ENCODE measurements at places on chromosomes 3 and 15. TPM values are rescaled to one million over a fixed set of nuclear protein-coding genes. Genes with fewer than 3 reads are reported as not detected.

GRCh38 chr3:9736831-9737230 lies 5.3 kb downstream of the BRPF1 start:
- no peak for DNase-seq

GRCh38 chr15:43795997-43796396 lies 3.9 kb downstream of the SERF2 start:
- no peak for DNase-seq

- DNase-seq = no peak
These were observed 137.3 kb downstream of the CACNA2D3 start for GRCh38 chr3:54259636-54260035.

DNA sequence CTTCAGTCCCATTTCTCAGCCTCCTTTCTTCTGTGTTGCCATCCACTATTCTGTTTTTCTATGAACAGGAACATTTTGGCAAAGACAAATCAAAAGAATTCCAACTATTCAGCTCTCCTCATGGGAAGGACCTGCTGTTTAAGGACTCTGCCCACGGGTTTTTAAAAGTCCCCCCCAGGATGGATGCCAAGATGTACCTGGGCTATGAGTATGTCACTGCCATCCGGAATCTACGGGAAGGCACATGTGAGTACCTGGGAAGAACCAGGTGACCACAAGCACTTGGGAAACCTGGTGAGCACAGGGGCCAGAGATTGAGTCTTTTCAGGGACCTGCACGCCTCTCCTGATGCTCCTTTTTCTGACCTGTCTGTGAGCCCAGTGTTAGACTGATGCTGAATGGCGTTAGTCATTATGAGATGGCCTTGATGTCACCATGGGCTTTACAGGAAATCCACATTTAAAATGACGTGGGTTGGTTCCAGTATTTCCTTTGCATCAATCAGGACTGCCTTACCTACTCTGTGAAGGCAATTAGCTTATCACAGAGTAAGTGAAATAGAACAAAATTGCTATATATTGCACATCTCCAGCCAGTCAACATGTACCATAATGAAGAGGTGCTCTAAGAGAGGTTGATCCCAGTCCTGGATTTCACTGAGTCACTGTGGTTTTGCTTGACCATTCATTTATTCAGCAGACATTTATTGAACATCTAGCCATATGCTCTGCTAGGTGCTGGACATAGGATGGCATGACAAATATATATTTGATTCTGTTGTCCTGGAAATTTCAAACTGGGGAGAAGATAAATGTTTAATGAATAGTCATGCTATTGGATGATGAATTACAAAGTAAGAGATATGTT lies 11.7 kb downstream of the TF start:
- DNase-seq = no peak

NRG4 gene
- total RNA-seq = not detected

DNA sequence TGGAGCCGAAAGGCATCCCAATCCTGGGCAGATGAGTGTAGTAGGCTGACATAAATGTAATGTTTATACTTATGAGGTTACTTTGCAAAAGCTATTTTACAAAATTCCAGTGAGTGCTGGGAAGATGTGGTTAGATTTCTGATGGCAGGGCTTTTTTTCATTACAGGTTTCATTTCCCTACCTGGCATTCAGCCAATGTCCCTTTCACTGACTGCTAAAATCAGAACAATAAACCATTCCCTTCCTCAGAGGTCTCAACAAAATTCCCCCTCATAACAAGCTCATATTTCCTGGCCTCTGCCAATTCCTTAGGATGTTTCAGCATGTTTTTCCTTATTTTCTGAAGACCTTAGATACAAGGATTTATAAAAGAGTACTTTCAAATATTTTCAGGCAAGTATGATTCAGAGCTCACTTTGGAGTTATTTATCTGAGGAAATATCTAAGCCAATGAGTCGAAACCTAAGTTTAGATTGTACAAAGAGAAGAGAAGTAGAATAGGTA lies 40.9 kb upstream of the CCDC80 start:
- DNase-seq = peak; percentile 87

GRCh38 chr3:184662187-184662586 lies 49.7 kb downstream of the MAGEF1 start:
- no peak for DNase-seq

DNA sequence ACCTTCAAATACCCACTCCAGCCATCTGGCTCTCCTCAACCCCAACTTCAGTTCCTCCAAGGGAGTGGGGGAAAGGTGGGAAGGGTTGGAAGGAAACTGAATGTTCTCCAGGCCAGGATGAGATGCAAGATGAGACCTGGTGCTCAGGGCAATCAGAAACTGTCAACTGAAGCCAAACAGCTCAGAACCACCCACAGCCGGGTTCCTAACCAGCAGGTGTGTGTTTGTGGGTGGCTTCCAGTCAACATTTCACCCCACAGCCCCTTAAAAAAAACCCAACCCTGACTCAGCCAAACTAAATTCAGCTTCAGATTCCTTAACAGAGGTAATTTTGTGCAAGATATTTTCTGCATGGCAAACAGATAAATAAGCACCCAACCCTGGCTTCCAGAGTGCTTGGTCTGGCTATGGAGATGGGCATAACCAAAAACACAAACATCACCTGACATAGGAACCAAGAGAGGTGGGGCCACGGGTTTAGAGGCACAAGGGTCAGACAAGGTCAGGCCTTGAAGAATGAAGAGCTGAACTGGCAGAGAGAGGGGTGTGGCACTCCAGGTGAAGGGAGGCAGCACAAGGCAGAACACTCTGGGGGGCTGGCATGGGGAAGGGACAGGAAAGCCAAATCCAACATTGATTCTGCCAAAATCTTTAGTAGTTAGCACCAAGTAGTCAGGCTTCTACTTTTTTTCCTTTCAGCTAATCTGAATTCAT lies 34.7 kb downstream of the ZNF445 start:
- DNase-seq = no peak

GRCh38 chr15:61115679-61116078 lies 113.4 kb downstream of the RORA start:
- peak; percentile 53 for DNase-seq

- DNase-seq = no peak
These were observed 1.6 kb upstream of the FHIT start for GRCh38 chr3:61252836-61253235.

DNA sequence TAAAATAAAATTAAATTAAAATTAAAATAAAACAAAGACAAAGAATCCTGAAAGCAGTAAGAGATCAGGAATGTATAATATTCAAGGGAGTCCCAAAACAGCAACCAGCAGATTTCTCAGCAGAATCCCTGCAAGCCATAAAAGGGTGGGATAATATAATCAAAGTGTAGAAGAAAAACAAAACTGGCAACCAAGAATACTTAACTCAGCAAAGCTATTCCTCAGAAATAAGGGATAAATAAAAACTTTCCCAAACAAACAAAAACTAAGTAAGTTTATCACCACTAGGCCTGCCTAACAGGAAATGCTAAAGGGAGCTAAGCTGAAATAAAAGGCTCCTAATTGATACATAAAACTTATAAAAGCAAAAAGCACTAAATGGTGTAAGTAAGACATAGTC lies 29.8 kb downstream of the THBS1 start:
- no peak for DNase-seq

DNA sequence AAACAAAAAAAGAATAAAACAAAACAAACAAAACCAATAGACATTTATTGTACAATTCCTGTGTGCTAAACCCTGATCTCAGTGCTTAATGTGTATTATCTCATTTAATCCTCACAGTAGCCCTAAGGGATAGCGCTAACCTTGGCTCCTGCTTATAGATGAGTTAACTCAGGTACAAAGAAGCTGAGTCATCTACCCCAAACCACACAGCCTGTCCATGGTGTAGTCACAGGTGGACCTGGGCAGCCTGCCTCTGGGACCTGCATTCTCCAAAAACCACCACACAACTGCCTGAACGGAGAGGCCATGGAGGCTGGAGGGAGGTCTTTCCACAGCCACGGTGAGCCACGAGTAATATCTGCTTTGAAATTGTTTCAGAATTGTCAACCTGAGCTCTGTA lies 5.5 kb upstream of the CLN6 start:
- no peak for DNase-seq

KLF15 gene
- 0.20 TPM for total RNA-seq

- DNase-seq = no peak
These were observed 503.9 kb upstream of the NR2F2 start for GRCh38 chr15:95826412-95827195.

ADAMTS17 gene
- total RNA-seq = not detected

- DNase-seq = no peak
These were observed 147.6 kb downstream of the SPATA16 start for GRCh38 chr3:172993412-172993811.

SLC25A38 gene
- 37.1 TPM for total RNA-seq

DNA sequence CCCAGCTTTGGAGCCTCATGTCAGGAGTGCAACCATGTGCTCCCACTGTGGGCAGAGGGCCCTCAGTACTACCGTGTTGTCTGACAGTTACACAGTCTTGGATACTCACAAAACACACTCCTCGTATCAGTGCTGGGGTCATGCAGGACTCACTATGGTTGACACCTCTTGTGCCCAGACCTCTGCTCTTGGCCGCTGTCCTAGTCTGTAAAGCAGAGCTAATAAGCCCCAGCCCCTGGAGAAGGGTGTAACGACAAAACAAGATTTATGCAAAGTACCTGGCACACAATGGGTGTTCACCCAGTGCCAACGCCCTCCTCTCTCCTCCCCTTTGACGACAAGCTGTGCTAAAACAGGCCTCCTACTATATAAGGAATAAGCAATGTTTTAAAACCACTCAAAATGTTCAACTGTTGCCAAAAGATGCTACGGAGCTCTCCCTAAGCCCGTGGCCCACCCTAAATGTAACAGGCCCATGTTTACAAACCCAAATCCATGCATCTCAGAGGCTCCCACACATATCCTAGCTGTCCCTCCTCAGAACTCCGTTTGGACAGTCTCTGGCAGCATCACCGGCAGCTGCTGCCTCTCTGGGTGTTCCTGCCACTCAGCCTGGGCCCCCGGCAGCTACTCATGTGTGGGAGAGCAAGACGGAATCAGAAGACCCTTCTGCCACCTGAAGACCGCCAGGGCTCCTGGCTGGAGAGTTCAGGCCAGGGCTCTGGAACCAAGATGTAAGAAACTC lies 65.8 kb downstream of the MRPL46 start:
- DNase-seq = no peak

DNA sequence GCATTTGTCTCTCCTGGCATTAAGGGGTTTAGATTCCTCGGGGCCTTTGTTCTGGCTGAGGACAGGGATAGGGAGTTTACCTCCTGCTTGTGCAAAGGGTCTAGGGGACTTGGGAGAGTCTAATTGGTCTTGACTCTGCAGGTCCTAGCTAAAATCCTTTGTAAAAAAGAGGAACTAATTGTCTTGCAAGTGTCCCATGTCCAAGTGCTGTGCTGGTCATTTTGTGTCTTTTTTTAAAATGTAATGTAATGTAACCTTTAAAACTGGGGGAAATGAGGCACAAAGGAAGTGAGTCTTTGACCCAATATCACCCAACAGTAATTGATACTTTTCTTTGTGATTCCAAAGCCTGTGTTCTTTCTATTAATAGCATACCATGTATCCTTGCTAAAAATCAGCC lies 14.9 kb upstream of the C3orf80 start:
- DNase-seq = no peak

ACKR2 gene
- total RNA-seq = not detected

RTP3 gene
- total RNA-seq = not detected

DNA sequence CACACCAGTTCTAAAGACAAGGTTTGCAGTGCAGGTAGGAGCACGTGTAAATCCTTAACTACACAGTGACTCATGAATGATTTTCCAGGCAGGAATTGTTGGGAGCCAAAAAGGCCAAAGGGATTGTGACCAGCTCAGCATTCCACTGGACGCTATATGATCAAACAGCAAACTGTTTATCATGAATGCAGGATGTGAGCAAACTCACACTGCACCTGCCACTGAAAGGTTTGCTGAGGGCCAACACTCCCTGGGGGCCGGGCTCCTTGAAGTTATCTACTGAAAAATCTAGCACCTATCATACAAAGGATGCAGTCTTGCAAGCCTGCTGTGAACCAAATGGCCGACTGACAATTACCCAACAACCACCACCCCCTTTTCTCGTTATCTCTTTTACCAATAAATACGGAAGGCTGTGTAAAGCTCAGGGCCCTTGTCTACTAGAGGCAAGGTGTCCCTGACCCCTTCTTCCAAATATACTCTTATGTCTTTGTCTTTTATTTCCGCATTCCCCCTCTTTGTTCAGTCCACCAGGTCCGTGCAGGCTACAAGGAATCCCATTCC lies 11.5 kb upstream of the DNASE1L3 start:
- DNase-seq = peak; percentile 61

GRCh38 chr3:194986208-194987043 lies 284.5 kb downstream of the XXYLT1 start:
- DNase-seq = no peak

DNA sequence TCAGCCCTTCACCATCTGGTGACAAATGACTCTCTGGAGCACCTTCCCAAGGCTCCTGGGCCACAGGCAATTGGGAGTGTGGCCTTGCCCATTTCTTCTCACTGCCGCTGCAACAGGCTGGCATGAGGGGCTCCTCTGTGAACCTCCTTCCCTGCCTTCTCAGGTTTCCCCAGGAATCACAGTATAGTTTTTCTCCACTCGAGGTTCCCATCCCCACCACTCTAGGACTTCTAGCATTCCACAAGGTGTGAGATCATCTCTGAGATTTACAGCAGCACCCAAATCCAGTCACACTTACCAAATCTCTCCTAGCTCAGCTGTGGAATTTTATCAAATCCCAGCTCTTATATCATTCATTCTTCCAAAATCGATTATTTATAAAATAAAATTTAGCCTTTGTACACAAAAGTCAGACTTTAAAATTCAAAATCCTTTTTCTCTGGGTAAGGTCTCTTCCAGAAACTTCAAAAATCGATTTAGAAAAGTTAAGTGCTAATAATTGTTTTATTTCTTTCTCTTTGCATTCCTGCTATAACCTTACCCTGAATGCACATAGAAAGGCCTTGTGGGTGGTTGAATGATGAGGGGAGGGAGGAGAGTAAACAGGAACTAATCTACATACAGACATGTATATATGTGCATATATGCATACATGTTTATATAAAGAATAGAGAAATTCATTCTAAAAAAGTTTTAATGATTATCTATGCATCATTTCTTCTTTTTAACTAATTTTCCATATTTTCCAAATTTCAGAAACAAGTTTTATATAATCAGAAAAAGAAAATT lies 18.9 kb upstream of the ATP13A4 start:
- no peak for DNase-seq

CACNA2D3 gene
- 0.14 TPM for total RNA-seq

SLC22A14 gene
- total RNA-seq = not detected

DNA sequence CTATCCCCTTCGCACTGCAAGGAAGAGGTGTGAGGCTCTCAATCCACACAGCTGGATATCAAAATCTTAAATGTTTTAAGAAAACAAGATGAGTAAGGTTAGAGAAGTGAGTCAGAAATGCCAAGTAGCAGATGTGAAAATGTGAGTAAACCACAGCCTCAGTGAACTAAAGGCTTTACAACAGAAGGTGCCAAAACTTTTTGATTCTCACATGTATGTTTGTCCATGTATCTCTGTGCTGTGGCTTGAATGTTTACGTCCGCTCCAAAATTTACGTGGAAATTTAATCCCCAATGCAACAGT lies 126.8 kb upstream of the PFN2 start:
- DNase-seq = peak; percentile 85

GP5 gene
- not detected for total RNA-seq

DNA sequence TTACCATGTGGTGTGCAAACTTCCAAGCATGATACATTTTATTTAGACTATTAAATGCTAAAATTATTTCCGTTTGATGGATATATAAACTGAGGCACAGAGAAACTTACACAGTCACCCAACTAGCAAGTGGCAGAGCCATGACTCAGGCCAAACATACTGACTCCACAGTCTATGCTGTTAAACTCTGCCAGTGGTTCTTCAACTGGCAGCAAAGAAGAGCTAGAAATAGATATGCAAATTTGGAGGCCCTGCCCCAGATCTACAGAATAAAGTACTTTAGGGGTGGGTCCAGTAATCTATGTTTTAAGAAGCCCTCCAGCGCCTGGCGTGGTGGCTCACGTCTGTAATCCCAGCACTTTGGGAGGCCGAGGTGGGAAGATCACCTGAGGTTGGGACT lies 400.0 kb downstream of the FOXP1 start:
- DNase-seq = no peak
